ENCODE measurements at places on chromosomes 7 and 10. TPM values are rescaled to one million over a fixed set of nuclear protein-coding genes. Genes with fewer than 3 reads are reported as not detected.

MCMBP gene
- 42.3 TPM for polyA plus RNA-seq

GALNT17 gene
- polyA plus RNA-seq = 10.9 TPM

CRPPA gene
- polyA plus RNA-seq = 1.5 TPM

CCL24 gene
- 1.1 TPM for polyA plus RNA-seq

ZNF117 gene
- polyA plus RNA-seq = 5.8 TPM

CABCOCO1 gene
- 26.0 TPM for polyA plus RNA-seq

Measured in testis (tissue), 5 donors.